ENCODE measurements at places on chromosomes 2 and 18.

- no peak for DNase-seq
These were observed 95.7 kb upstream of the SLC39A10 start for GRCh38 chr2:195561116-195561921.

DNA sequence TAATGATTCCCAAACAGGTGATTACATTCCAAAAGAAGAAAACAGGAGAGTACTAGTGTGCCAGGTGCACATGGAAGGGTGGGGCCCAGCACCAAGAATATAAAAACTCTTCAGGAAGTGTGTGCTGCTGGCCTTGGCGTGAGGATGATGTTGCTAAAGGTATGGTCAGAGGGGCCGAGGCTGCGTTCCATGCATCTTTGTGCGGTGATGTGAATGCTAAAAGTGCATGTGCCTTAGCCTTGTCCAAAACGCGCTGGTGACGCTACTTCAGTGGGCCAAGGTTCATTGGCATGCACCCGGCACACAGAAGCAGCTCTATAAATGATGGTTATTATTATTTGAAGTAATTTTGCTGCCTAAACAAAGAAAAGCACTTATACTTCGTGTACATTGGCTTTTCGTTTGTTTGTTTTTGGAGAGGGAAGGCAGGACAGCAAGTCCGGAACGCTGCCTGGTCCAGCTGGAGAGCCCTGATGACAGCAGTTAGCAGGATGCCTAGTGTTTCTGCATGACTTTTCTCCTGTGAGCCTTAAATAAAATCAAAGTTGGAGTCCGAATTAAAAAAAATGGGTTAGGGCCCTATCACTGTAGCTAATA lies 2.9 kb downstream of the ALKAL2 start:
- no peak for DNase-seq

- no peak for DNase-seq
These were observed 27.6 kb upstream of the UBE2E3 start for GRCh38 chr2:180952731-180953336.

GRCh38 chr2:162711832-162712540 lies 126.6 kb downstream of the KCNH7 start:
- no peak for DNase-seq

DNA sequence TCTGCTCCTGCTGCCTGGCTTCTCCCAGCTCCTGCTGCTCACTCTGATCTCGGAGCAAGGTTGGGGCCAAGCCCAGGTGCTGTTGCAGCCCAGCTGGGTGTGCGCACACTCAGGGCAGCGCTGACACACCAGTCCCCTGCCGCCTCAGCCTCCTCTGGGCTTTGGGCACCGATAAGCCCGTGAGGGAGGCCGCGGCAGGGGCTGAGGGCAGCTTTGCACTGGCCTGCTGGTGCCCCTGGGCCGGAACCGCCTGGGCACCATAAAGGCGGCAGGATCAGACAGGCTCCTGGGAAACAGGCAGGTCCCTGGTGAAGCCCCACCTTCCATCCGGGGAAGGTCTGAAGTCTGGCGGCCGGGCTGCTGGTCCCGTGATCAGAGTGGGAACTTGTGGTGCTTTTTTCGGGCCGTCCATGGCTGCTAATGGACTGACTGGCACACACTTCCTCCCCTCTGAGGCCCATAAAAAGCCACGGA lies 14.1 kb upstream of the EML6 start:
- no peak for DNase-seq

- no peak for DNase-seq
These were observed 311.5 kb downstream of the CDH2 start for GRCh38 chr18:27865431-27865830.

DNA sequence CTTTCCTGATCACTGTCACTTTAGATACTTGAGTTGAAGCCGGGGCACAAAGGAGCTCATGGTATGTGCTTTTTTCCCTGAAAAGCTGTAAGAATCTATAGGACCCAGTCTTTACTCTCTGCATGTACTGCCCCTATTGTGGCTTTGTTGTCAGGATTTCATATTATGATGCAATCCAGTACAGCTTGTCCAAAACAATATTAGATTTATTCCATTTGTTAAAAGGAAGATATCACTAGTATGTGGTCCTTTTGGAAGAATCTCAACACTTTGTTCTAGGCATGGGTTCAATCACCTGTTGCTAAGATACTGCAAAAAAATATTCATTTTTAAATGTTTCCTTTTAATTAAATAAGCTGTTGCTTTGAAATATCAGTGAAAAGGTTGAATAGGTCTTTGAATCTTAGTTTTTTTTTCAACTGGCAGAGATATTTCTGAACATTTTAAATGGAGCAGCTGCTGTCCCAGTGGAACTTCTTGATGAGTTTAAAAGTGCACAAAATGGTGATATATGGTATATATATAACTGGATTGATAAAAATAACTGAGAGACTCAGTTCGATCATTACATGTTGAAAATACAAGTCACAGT lies 256.6 kb upstream of the NT5C1B start:
- no peak for DNase-seq

- DNase-seq: no peak
These were observed 2.9 kb downstream of the IL18R1 start for GRCh38 chr2:102358496-102358895.

- no peak for DNase-seq
These were observed 16.7 kb upstream of the UGT1A9 start for GRCh38 chr2:233655043-233655442.

DNA sequence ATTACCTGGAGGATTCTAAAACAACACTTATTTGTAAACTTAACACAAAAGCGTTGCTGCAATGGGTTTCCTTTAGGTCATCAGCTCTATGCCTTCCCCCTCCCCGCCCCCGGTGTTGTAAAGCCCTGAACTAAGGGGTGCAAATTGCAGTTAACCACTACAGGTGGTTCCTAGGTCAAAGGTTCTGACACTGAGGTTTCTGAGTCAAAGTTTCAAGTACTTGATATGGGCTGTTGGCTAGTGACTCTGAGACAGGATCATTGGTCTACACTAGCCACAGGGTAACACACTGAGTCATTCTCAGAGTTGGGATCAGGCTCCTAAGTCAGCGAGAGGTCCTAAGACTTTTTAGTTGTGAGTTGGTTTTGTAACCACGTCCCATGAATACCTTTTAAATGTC lies 15.4 kb downstream of the IL1B start:
- DNase-seq: no peak

GRCh38 chr2:82636402-82637020 lies 1822.6 kb downstream of the SUCLG1 start:
- DNase-seq: no peak

DNA sequence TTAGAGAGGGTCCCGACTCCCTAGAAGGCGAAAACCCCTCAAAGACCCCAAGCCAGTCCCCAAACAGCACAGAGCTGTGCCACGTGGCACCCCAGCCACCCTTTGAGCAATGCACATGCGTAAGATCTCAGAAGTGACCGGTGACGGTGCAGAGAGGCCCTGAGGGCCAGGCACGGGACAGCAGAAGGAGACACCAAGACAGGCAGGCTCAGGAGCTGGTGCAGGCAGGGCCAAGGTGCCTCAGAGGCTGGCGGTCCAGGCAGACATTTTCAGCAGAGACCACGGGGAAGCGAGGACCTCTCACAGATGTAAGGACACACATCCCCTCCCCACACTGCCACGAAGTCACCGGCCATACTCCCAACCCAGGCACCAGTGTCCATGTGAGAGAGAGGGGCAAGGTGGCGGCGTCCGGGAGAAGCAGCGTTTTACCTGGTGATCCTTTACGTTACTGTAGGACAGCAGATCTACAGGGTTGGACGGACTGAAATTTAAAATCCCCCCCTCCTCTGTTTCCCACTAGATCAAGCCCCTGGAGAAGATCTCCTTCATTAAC lies 2.0 kb upstream of the RAB17 start:
- no peak for DNase-seq

DNA sequence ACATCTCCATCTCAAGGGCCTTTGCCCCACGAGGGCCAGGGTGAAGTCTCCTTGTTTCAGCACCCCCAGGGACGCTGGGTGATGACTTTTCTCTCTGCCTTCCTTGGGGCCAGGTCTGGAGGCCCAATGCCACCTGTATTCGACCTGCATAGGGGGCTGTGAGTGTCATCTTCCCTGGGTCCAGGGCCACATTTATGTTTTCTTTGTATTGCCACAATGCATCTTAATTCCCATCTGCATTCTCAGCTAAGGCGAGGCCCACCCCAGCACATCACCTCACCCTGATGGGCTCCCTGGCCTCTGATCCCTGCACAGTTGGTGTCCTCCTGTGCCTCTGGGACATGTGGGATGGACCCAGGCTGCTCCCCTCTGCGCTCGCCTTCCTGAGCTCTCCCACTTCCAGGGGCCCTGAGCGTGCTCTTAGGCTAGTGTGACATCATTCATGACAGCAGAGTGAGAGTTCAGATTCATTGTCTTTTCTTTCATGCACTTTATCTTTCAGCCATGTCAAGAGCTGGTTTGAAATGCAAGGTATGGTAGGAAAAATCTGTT lies 122.0 kb upstream of the COPS8 start:
- no peak for DNase-seq

DNA sequence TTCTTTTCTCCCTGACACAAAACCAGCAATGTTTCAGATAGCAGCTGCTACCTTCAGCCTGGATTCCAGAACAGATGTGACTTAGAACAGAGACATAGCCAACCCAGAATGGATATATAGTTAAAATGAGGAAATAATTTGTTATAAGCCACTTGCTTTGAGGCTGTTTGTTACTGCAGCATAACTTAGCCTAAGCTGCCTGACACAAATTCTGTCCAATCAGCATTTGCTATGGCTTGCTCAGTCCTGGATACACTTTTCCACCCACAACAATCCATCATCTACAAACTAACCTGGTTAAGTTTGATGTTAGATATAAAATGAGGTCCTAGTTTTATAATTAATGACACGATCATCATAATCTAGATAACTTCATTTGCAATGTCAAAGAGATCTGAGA lies 480.4 kb downstream of the NR4A2 start:
- no peak for DNase-seq

DNA sequence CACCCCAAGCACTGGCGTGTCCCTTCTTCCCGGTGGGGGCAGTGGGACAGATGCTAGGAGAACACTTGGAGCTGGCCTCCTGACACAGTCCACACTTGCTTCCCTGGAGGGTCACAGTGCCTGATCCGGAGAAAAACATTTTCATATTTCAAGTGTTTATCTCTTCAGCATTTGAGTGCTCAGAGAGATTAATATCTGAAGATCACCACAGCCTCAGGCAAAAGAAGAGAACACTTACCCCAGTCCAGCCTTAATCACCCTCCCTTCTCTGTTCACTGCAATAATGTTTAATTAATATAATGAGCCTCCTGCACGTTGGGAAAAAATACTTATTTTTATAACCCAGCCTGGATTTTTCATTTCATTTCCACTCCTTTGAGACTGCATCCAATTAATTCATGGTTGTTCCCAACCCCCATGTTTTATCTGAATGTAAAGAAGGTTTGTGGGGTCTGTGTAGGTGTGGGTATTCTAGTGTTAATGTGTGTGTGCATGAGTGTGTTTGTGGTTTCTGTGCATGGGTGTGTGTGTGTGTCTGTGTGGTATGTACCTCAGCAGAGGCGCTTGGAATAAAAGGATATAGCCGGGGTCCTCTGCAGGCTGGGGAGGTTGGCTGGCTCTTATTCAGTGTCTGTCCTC lies 72.1 kb downstream of the NRP2 start:
- DNase-seq: no peak

GRCh38 chr2:106127776-106128268 lies 66.3 kb downstream of the UXS1 start:
- DNase-seq: no peak

DNA sequence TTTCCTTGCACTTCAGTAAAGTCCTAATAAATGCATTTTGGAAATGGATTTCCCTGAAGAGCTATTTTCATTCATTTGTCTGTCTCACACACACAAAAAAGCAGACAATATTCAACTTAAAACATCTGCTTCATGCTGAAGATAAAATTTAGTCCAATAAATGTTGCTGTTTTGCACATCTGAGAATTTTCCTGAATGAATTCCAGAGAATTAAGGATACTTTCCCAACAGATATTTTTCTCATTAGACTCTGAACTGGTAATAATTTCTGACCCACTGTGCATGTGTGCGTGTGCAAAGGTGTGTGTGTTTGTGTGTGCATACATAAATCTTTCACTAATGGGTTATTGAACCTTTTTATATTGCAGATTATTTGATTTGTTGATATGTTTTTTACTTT lies 390.2 kb upstream of the TMEFF2 start:
- DNase-seq: no peak

- no peak for DNase-seq
These were observed 214.4 kb downstream of the ZNF385B start for GRCh38 chr2:179646862-179647587.

DNA sequence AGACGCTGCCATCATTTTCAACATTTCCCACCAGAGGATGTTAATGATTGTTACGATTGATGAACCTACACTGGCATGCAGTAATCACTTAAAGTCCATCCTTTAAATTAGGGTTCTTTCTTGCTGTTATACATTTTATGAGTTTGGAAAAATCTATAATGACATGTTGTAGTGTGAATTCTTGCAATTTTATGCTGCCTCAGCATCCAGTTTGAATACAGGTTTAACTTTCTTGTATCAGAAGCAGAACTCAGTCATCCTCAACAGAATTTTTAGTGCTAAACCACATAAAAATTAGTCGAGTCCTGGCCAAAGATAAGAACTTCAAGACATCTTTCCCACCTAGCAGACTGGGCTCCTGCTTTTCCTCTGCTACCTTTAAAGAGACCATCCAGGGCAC lies 303.3 kb downstream of the NUP35 start:
- no peak for DNase-seq

GRCh38 chr2:235896061-235896460 lies 272.1 kb downstream of the GBX2 start:
- no peak for DNase-seq

DNA sequence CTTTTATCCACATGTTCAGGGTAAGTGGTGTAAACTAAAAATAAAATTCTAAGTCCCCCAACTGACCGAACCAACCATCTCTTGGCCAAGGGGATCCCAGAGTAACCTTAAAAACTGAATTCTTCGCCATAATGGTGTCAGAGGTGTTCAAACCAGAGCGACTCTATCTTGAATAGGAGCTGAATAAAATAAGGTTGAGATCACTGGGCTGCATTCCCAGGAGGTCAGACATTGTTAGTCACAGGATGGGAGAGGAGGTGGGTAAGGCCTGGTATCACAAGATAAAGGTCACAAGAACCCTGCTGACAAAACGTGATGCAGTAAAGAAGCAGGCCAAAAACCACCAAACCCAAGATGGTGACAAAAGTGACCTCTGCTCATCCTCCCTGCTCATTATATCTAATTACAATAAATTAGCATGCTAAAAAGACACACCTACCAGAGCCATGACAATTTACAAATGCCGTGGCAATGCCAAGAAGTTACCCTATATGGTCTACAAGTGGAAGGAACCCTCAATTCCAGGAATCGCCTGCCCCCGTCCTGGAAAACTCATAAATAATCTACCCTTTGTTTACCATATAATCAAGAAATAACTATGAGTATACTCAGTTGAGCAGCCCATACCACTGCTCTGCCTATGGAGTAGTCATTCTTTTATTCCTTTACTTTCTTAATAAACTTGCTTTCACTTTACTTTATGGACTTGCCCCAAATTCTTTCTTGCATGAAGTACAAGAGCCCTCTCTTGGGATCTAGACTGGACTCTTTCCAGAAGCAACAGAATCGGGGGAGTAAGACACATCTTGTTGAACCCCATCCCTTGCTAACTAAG lies 302.4 kb downstream of the STK39 start:
- DNase-seq: no peak

GRCh38 chr2:106039634-106040315 lies 154.3 kb downstream of the UXS1 start:
- no peak for DNase-seq

GRCh38 chr2:11187083-11187619 lies 31.9 kb downstream of the SLC66A3 start:
- DNase-seq: no peak

GRCh38 chr2:43708178-43708577 lies 31.9 kb upstream of the C1GALT1C1L start:
- no peak for DNase-seq
